ENCODE measurements at places on chromosomes 1 and 21. TPM values are rescaled to one million over a fixed set of nuclear protein-coding genes. Genes with fewer than 3 reads are reported as not detected.

Gene FAM43B
- 0.10 TPM for total RNA-seq

Gene EXTL1
- 3.6 TPM for total RNA-seq

- DNase-seq = no peak
Measured at GRCh38 chr21:42411197-42411869, 7.6 kb downstream of the UBASH3A start.

Gene DIO1
- 1.1 TPM for total RNA-seq

GRCh38 chr1:23211955-23212354 lies 5.3 kb downstream of the HTR1D start:
- no peak for DNase-seq

GRCh38 chr1:39799770-39800470 lies 11.3 kb upstream of the BMP8B start:
- peak; percentile 63 for DNase-seq

Gene TBX19
- 2.3 TPM for total RNA-seq

DNA sequence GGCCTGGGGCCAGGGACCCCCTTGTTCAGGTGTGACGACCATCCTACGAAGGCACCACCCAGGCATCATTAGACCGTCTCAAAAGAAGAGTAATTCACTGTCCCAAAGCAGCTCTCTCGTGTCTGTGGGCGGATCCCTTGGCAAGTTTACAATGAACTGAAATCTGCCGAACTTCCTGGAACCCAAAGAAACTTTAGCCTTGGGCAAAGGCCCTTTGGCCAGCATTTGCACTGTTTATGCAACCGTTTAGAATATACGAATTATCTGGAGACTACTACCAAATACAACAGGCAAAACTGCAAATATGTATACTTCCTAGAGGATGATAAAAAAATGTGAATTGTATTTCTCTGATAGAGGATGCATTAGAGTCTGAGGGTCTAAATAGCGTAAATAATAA lies 1.4 kb upstream of the SOD1 start:
- DNase-seq = no peak

- DNase-seq = no peak
Measured at GRCh38 chr1:226732856-226733291, 6.2 kb downstream of the ITPKB start.

Data from progenitor cell of endocrine pancreas (in vitro differentiated cells).